Dermis microvascular lymphatic vessel endothelial cell (primary cell): ENCODE measurements at places on chromosomes 12 and 14. TPM values are rescaled to one million over a fixed set of nuclear protein-coding genes. Genes with fewer than 3 reads are reported as not detected.

- no peak for DNase-seq
Observed at GRCh38 chr12:109814600-109815150, 18.5 kb downstream of the TRPV4 start.

DNA sequence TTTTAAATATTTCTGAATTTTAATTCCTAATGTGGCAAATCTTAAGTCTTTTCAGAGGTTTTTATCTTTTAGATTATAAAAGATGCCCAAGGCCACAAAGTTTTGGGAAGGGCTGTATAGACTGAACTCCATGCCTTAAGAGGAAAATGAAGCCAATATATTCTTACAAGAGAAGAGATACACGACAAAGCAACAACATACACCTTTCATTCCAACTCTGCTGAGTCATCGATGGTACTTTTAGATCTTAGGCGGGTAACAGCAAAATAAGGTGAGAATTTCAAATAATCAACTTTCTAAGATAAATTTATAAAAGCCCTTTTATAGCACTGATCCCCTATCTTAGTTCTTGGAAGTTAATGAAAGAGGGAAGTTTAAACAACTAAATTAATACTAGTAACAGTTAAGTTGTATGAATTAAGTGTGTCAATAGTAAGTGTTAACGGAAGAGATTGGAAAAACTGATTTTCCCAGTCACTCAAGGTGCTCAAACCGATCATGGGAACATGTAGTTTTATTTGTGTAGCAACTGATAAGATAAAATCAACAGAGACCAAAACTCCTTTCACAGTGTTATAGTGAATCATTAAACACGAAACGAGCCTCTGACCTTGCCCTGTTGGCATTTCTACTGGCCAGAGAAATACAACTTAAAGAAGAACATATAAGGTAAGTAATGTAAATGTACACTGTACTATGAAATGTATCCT lies 18.8 kb upstream of the PIK3C2G start:
- DNase-seq = no peak

- DNase-seq = no peak
Observed at GRCh38 chr12:78853231-78853630, 11.3 kb upstream of the SYT1 start.

- no peak for DNase-seq
Observed at GRCh38 chr12:67989184-67989920, at the start of gene IFNG-AS1. Gene IFNG-AS1 (plus strand): TSS chr12:67989447.

- no peak for DNase-seq
Observed at GRCh38 chr12:120965534-120966091, 12.7 kb upstream of the HNF1A start.

DNA sequence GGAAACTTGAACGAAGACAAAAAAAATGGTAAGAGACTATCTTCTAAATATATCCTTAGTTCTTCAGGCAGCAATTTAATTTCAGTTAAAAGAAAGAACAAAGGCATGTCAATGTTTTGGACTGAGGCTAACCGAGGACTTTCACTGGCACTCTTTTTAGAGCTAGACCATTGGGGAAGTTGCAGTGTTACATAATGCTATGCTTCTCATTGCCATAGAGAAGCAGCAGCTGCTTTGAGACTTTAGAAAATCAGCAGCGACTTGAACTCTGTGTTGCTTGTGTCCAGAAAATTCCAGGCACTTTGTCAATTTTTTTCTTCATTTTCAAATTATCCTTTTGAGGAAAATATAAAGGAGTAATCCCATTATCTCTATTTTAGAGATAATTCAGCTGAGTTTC lies 964.2 kb downstream of the NRXN3 start:
- DNase-seq = no peak

GRCh38 chr12:127336416-127336815 lies 930.6 kb upstream of the TMEM132C start:
- no peak for DNase-seq

DNA sequence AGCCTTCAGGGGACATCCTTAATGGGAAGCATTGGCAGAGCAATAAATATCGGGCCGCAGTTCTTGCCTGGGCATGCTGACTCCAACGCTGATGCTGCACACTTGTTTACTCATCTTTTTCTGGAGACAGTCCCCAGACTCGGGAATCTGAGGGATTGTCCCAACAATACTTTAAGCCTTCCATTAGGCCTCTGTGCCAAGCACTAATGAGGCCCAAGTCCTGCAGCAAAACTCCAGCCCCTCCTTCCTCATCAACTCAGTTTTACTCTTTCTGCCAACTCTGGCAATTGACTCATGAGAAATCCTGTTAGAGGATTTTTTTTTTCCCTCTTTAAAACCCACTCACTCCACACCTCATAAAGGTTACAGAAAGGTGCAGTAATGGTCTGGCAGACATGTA lies 233.4 kb upstream of the PELI2 start:
- DNase-seq = no peak

DNA sequence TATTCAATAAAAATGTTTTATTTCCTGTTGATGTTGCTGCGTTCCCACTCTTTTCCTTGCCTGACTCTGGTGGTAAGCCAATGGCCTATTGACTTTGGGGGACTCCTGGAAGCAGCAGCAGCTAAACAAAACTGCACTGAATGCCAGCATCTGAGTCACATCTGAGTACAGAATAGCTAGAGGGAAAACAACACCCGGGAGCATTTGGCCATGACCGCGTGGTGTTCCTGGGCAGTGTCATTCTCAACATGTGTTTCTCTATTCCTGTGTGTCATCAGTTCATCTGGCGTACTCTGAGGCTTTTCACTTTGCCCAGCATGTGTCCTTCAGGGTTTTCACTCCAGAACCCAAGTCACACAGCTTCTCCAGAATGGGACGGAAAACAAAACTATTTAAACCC lies 238.8 kb downstream of the PAWR start:
- peak; percentile 98 for DNase-seq

GRCh38 chr14:105700622-105701288 lies 174.4 kb downstream of the TMEM121 start:
- no peak for DNase-seq

- no peak for DNase-seq
Observed at GRCh38 chr12:92469837-92470236, 233.0 kb upstream of the PLEKHG7 start.

DNA sequence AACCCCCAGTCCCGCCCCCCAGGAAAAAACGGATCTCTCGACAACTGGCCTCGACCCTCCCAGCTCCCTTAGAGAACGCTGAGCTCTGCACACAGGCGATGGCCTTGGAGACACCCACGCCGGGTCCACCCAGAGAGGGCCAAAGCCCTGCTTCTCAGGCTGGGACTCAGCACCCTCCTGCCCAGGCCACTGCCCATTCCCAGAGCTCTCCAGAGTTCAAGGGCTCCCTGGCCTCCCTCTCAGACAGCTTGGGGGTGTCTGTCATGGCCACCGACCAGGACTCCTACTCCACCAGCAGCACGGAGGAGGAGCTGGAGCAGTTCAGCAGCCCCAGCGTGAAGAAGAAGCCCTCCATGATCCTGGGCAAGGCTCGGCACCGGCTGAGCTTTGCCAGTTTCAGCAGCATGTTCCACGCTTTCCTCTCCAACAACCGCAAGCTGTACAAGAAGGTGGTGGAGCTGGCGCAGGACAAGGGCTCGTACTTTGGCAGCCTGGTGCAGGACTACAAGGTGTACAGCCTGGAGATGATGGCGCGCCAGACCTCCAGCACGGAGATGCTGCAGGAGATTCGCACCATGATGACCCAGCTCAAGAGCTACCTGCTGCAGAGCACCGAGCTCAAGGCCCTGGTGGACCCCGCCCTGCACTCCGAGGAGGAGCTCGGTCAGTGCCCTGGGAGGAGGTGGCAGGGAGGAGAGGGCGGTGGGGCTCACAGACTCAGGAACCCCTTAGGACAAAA lies 95.8 kb downstream of the LGMN start:
- DNase-seq = no peak

GRCh38 chr12:118391424-118391823 lies 15.1 kb downstream of the SUDS3 start:
- DNase-seq = no peak

- DNase-seq = no peak
Observed at GRCh38 chr12:75812271-75813018, 219.1 kb downstream of the PHLDA1 start.

DNA sequence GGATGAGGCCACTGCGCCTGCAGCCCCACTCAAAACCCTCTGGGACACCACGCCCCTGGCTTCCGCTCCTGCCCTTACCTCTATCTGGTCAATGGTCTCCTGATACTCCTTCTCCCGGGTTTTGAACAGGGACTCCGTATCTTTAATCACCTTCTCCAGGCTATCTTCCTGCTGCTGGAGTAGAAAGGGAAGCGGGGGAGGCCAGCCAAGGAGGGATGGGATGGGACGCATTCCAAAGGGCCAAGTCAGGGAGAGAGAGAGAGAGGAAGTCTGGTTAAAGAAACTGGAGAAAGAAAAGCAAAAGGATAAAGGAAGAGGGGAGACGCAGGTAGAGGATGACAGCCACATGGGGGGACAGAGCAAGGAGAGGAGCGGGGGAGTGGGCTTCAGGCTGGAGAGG lies 7.9 kb downstream of the IFFO1 start:
- peak; percentile 61 for DNase-seq

GRCh38 chr14:38420048-38420447 lies 164.2 kb upstream of the CLEC14A start:
- DNase-seq = no peak

- no peak for DNase-seq
Observed at GRCh38 chr14:28406196-28406595, 360.4 kb upstream of the FOXG1 start.

GRCh38 chr12:118690506-118690905 lies 290.8 kb upstream of the SRRM4 start:
- DNase-seq = no peak

DNA sequence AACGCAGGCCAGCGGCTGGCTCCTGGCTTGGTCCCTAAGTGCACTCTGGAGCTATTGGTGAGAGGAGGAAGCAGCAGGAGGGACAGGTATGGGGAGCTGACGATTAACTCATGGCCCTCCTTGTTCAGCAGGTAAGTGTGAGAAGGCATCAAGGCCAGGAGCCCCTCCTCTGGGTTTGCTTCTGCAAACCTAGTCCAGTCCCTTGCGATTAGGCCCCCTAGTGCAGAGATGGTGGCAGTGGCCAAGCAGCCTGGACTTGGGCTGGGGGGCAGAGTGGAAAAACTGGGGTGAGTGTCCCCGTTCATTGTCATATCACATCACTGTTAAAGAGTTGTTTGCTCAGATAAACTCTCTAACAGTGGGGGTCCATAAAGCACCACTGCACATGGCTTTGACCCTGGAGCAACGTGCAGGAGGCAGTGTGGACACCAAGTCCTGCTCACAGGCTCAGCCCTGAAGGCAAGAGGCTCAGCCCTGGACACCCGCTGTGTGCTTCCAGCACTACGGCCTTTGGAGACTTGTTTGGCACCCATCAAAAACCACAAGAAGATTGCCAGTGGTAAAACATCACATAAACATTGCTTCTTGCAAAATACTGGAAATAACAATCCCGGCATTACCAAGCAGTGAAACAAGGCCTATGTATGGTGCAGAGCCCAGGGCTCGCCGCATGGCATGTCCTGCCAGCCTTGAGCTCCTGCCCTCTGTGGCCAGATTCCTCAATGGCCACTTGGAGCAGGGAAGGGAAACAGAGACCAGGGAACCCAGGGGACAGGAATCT lies 184.3 kb upstream of the RTL1 start:
- DNase-seq = no peak

DNA sequence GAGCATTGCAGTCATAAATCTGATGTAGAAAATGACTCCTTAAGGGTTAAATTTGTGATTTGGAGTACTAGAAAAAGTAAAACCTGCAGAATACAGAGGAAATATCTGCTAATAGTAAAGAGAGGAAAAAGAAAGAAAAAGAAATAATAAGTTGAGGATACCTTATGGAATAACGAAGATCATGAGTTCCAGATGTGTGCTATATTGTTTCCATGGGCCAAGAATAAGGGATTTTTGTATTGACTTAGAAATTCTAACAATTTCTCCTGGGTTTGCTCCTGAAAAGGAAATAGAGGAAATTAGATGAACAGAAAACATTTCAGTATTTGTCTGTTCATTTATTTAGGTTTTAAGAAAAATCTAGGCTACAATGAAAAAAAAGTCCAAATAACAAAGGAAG lies 115.3 kb downstream of the ALG10B start:
- DNase-seq = no peak

DNA sequence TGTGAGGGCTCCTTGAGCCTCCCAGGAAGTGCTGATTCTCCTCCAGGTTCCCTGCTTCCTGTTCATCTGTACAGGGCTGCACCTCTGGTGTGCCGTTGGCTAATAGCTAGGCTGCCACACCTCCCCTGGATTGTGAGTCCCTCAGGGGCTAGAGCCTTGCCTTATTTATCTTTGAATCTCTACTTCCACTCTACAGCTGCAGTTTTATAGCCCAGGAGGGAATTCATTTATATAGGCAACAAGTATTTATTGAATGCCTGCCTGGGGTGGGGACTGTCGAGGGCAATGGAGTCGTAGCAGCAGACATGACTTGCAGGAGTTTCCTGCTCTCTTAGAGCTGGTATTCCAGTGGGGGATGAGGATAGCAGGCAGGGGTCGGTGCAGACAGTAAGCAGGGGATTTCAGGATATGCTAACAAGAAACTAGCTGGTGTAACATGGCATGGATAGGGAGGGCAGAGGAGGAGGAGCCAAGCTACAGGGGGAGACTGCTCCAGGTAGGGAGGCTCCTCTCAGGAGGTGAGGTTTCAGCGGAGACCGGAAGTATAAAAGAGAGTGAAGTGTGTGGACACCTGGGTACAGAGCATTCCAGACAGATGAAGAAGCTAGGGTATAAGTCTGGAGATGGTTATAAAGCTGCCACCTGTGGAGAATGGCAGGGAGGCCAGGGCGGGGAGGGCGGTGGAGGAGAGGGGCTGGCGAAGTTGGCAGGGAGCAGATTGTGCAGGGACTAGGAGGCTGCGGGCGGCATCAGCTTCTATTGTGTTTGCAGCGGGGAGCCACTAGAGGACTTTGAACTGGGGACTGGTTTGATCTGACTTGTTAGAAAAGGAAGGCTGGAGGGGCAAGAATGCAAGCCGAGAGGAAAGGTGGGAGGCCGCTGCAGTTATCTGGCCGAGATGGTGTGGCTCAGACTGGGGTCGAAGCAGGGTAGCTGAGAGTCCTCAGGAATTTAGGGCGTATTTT lies 17.2 kb downstream of the USP30 start:
- no peak for DNase-seq

ESPL1 gene
- 4.2 and 6.0 TPM in 2 replicates for total RNA-seq

NPFF gene
- not detected in 2 replicates for total RNA-seq

MYF6 gene
- total RNA-seq = not detected in 2 replicates

AICDA gene
- total RNA-seq = not detected in 2 replicates

G2E3 gene
- 10.1 and 10.5 TPM in 2 replicates for total RNA-seq

RD3L gene
- total RNA-seq = not detected in 2 replicates

OLR1 gene
- total RNA-seq = not detected in 2 replicates

AMHR2 gene
- not detected in 2 replicates for total RNA-seq

GPR132 gene
- under 0.01 TPM in 1 of 2 replicates, not detected in the other for total RNA-seq

SDR9C7 gene
- not detected in 2 replicates for total RNA-seq

SERPINA5 gene
- total RNA-seq = 0.26 and 0.38 TPM in 2 replicates

E2F7 gene
- 4.9 and 7.6 TPM in 2 replicates for total RNA-seq

FAR2 gene
- 58.2 and 80.8 TPM in 2 replicates for total RNA-seq

OR4K2 gene
- total RNA-seq = not detected in 2 replicates

KLHL33 gene
- total RNA-seq = under 0.01 and 0.13 TPM in 2 replicates

AMN gene
- total RNA-seq = 0.13 TPM in 2 replicates

TMEM52B gene
- total RNA-seq = not detected in 2 replicates

KRT4 gene
- not detected in 2 replicates for total RNA-seq

LRP1-AS gene
- total RNA-seq = not detected in 2 replicates

SP1 gene
- 24.4 and 32.0 TPM in 2 replicates for total RNA-seq

TEX52 gene
- total RNA-seq = not detected in 2 replicates

KRT7 gene
- 7.0 and 52.2 TPM in 2 replicates for total RNA-seq
